A549 treated with RU486 at 1 μM for 4 hours (cell line): ENCODE measurements at places on chromosomes 16 and 17. TPM values are rescaled to one million over a fixed set of nuclear protein-coding genes. Genes with fewer than 3 reads are reported as not detected.

Gene FBXO39
- not detected in 5 replicates for total RNA-seq

Gene C16orf74
- 11.4 to 18.6 TPM (median 16.7 TPM) in 5 replicates for total RNA-seq

Gene SPATA22
- total RNA-seq, result not detected in 5 replicates

Gene TRPV3
- total RNA-seq, result 0.22 to 0.34 TPM (median 0.31 TPM) in 5 replicates

Gene KRT31
- total RNA-seq, result not detected in 5 replicates

Gene PSKH1
- 10.0 to 16.2 TPM (median 15.6 TPM) in 5 replicates for total RNA-seq

Gene ANKFN1
- total RNA-seq, result not detected in 5 replicates

Gene PMFBP1
- 0.05 to 0.14 TPM (median 0.13 TPM) in 3 of 5 replicates, not detected in the others for total RNA-seq

Gene FAM20A
- 0.08 TPM in 1 of 5 replicates, not detected in the others for total RNA-seq

Gene HS3ST3A1
- total RNA-seq, result 0.31 TPM in 1 of 5 replicates, not detected in the others

Gene TAX1BP3
- total RNA-seq, result 272 to 346 TPM (median 308 TPM) in 5 replicates

Gene GRAP
- 0.09 to 0.28 TPM (median 0.22 TPM) in 5 replicates for total RNA-seq

Gene KRTAP9-6
- not detected in 5 replicates for total RNA-seq

Gene IRX3
- total RNA-seq, result 2.8 to 4.8 TPM (median 4.4 TPM) in 5 replicates

Gene PLD6
- total RNA-seq, result 7.0 to 8.6 TPM (median 7.9 TPM) in 5 replicates

Gene SNAI3
- total RNA-seq, result 0.11 to 0.22 TPM in 2 of 5 replicates, not detected in the others

Gene KRT17
- total RNA-seq, result 0.54 to 0.96 TPM (median 0.90 TPM) in 5 replicates

Gene KRT33A
- total RNA-seq, result not detected in 5 replicates

Gene ZNF213
- 7.7 to 13.2 TPM (median 10.8 TPM) in 5 replicates for total RNA-seq

Gene HOXB3
- total RNA-seq, result 3.9 to 6.7 TPM (median 4.8 TPM) in 5 replicates

Gene PROCA1
- total RNA-seq, result 1.2 to 2.3 TPM (median 1.5 TPM) in 5 replicates

Gene NOTUM
- total RNA-seq, result 0.14 to 0.32 TPM (median 0.26 TPM) in 5 replicates

Gene MSLN
- 1.7 to 3.1 TPM (median 2.4 TPM) in 5 replicates for total RNA-seq

Gene ARHGAP44
- 2.1 to 3.4 TPM (median 2.7 TPM) in 5 replicates for total RNA-seq

Gene TEX14
- 0.03 to 0.23 TPM (median 0.10 TPM) in 4 of 5 replicates, not detected in the other for total RNA-seq

Gene EPN2
- total RNA-seq, result 37.7 to 54.8 TPM (median 51.9 TPM) in 5 replicates

Gene OTOP2
- total RNA-seq, result 0.07 to 0.11 TPM in 2 of 5 replicates, not detected in the others

Gene COTL1
- total RNA-seq, result 468 to 629 TPM (median 585 TPM) in 5 replicates

Gene SLFN5
- total RNA-seq, result 2.0 to 3.3 TPM (median 2.8 TPM) in 5 replicates

Gene PLK1
- total RNA-seq, result 153 to 178 TPM (median 167 TPM) in 5 replicates

Gene GRAPL
- 0.22 TPM in 1 of 5 replicates, not detected in the others for total RNA-seq
